ENCODE measurements at places on chromosomes 1 and 21.

DNA sequence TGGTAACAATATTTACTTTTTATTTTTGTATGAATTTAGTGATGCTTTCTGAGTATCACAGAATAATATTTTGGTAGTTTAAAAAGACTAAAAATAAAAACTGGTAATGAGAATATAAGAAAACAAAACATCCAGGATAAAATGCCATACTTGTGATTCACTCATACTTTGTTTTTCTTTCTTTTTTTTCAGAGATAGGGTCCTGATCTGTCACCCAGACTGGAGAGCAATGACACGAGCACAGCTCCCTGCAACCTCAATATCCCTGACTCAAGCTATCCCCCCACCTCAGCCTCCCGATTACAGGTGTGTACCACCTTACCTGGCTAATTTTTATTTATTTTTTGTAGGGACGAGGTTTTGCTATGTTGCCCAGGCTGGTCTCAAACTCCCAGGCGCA, 64.2 kb upstream of the ADAM30 start:
- no peak for DNase-seq

- no peak for DNase-seq
Observed at GRCh38 chr1:27342391-27342777, 562 bp downstream of the SYTL1 start.

DNA sequence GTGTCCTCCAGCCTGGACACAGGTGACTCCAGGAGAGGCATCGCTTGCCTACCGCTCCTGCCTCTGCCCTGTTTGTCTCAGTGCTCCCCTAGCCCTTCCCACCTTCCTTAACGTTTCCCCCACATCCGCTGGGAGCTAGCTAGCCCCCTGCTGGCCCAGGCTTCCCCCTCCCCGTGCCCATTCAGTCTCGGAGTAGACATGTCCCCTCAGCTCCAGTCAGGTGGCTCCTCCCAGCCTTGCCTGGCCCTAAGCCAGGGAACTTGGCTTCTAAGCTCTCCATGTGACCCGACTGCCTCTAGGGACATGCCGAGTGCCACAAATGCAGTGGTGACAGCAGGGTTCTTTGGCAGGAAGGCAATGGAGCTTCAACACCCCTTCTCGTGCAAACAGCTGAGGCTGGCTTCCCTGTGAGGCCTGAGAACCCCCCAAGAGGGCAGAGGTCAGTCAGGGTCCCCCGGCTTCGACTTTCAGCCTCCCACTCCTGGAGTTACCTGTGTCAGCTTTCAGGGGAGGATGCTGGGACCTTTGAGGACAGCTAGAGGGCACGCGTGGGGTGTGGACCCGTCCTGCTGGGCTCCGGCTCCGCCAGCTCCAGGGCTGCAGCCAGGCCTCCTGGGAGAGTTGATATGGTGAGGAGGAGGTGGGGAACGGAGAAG, 16.2 kb downstream of the DRAXIN start:
- no peak for DNase-seq

- no peak for DNase-seq
Observed at GRCh38 chr1:6948861-6949260, 163.6 kb downstream of the CAMTA1 start.

GRCh38 chr1:234686035-234686434, 76.1 kb upstream of the IRF2BP2 start:
- no peak for DNase-seq

- no peak for DNase-seq
Observed at GRCh38 chr21:38287476-38287875, 30.7 kb downstream of the KCNJ15 start.

DNA sequence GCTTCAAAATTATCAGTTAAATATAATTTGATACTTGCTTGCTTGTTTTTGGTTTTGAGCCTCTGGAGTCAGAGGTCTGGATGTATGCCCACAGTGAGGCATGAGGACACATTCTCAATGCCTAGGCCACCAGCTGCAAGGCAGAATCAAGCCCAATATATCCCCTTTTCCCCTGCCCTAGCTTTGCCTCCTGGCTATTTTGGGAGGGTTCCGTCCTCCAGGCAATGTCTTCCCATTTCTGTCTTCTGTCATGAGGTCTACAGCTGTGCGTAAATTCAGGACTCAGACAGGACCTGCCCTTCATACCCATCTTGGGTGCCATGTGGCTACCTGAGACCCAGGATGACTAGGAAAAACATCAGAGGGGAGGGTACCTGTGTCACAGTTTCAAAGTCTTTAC, 19.2 kb downstream of the NRDC start:
- no peak for DNase-seq

- no peak for DNase-seq
Observed at GRCh38 chr1:115882913-115883902, 42.3 kb upstream of the NHLH2 start.

DNA sequence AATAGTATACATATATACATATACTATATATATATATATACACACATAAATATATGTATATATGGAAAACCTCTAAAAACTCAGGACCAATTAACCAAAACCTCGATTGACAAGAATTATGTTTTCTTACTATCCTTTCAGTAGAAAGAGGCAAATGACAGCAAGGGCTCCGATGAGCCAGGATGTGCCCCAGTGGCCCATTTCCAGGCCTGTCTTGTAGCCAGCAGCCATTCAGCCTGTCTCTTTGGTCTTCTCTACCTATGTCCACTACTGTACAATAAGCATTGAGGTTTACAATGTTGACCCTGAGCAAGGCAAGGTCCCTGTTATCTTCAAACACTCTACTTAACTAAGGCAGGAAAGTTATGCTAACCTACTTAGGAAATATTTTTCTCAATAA, 9.8 kb downstream of the KCNA2 start:
- DNase-seq: no peak

GRCh38 chr1:204267191-204267601, 53.4 kb upstream of the GOLT1A start:
- DNase-seq: no peak

All from stimulated activated naive B cell treated with anti-CD40 and anti-IgM and Interleukin-4, amounts not matched to agents 10 μg/mL and 1 μg/mL and 100 μg/mL, for 72 hours (primary cell).